ENCODE measurements at places on chromosomes 4 and X. TPM values are rescaled to one million over a fixed set of nuclear protein-coding genes. Genes with fewer than 3 reads are reported as not detected.

Gene AKAP14
- not detected for total RNA-seq

Gene IGFBP7
- total RNA-seq = 170 TPM

Gene MSX1
- 3.8 TPM for total RNA-seq

Gene UCP1
- total RNA-seq = not detected

Gene EGFL6
- 1.00 TPM for total RNA-seq
